ENCODE measurements at places on chromosomes 4 and X. TPM values are rescaled to one million over a fixed set of nuclear protein-coding genes. Genes with fewer than 3 reads are reported as not detected.

The LIN54 gene
- 23.9 TPM for total RNA-seq

The USP11 gene
- 50.5 TPM for total RNA-seq

The MCTS1 gene
- total RNA-seq, result 48.6 TPM

The P2RY10 gene
- not detected for total RNA-seq

The SMIM10L2A gene
- total RNA-seq, result under 0.01 TPM

The RIBC1 gene
- 0.36 TPM for total RNA-seq

The SULT1B1 gene
- total RNA-seq, result 0.18 TPM

- peaks cover 2% of the 10 kb centered on the region for H3K4me1 ChIP-seq
- no peak overlapping the region for H3K27ac ChIP-seq
- no peaks in the 10 kb centered on the region for H3K36me3 ChIP-seq
- H3K27me3 ChIP-seq, result peaks cover 36% of the 10 kb centered on the region
Measured at GRCh38 chrX:39577206-39577984, 520.4 kb downstream of the BCOR start.

- no peaks in the 10 kb centered on the region for H3K27me3 ChIP-seq
- no peak for DNase-seq
- no peak overlapping the region for H3K27ac ChIP-seq
Measured at GRCh38 chr4:132513491-132513890, 635.6 kb upstream of the PCDH10 start.

- H3K4me1 ChIP-seq, result no peaks in the 10 kb centered on the region
- H3K36me3 ChIP-seq, result no peaks in the 10 kb centered on the region
- no peak for DNase-seq
- H3K27me3 ChIP-seq, result no peaks in the 10 kb centered on the region
Measured at GRCh38 chr4:157035471-157035870, 40.5 kb upstream of the GLRB start.

- no peaks in the 10 kb centered on the region for H3K27me3 ChIP-seq
- no peak overlapping the region for H3K4me3 ChIP-seq
- no peaks in the 10 kb centered on the region for H3K36me3 ChIP-seq
- no peak overlapping the region for H3K27ac ChIP-seq
- no peaks in the 10 kb centered on the region for H3K4me1 ChIP-seq
Measured at GRCh38 chrX:65093658-65094057, 117.4 kb upstream of the ZC4H2 start.

- H3K27ac ChIP-seq, result no peak overlapping the region
- DNase-seq, result no peak
- H3K4me3 ChIP-seq, result no peak overlapping the region
- H3K4me1 ChIP-seq, result no peaks in the 10 kb centered on the region
- H3K36me3 ChIP-seq, result no peaks in the 10 kb centered on the region
- H3K27me3 ChIP-seq, result peaks cover 2% of the 10 kb centered on the region
Measured at GRCh38 chr4:99827454-99827853, 10.8 kb downstream of the DAPP1 start.

DNA sequence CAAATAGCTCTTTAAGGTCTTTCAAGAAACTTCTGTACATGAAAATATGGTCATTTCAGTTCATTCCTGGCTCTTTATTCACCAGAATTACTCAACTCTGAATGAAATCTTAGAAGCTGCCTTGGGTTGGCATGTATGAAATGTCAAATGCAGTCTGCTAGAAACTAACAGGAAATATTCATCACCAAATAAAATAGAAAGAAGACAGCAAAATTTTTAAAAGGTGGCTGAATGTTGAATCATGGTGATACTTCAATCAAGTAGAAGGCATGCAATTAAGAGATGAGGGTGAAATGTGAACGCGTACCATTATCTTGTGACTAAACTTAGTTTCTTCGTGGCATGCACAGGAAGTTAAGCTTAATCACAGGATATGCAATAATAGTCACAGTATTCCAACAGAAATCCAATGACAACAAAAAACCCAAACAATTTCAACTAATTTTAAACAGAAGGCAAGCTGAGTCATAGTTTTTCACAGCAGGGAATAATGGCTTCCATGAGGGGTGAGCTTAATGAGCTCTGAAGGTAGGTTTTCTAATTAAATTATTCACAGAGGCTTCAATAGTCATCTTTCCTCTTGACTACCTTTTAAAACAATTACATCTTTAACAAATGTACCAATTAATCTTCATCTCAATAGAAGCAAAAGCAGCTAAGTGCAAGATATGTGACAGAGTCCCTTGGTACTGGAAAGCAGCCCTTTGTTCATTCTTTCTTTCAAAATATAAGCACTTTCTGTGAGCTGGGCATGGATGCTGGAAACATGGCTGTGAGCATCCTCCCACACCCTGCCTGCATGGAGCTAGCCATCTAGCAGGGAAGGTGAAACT lies 44.5 kb downstream of the SCFD2 start:
- H3K36me3 ChIP-seq, result no peaks in the 10 kb centered on the region
- H3K27me3 ChIP-seq, result no peaks in the 10 kb centered on the region
- peak overlapping the region; percentile 98 for H3K27ac ChIP-seq
- H3K4me3 ChIP-seq, result peak overlapping the region; percentile 37
- peaks cover 8% of the 10 kb centered on the region for H3K4me1 ChIP-seq

DNA sequence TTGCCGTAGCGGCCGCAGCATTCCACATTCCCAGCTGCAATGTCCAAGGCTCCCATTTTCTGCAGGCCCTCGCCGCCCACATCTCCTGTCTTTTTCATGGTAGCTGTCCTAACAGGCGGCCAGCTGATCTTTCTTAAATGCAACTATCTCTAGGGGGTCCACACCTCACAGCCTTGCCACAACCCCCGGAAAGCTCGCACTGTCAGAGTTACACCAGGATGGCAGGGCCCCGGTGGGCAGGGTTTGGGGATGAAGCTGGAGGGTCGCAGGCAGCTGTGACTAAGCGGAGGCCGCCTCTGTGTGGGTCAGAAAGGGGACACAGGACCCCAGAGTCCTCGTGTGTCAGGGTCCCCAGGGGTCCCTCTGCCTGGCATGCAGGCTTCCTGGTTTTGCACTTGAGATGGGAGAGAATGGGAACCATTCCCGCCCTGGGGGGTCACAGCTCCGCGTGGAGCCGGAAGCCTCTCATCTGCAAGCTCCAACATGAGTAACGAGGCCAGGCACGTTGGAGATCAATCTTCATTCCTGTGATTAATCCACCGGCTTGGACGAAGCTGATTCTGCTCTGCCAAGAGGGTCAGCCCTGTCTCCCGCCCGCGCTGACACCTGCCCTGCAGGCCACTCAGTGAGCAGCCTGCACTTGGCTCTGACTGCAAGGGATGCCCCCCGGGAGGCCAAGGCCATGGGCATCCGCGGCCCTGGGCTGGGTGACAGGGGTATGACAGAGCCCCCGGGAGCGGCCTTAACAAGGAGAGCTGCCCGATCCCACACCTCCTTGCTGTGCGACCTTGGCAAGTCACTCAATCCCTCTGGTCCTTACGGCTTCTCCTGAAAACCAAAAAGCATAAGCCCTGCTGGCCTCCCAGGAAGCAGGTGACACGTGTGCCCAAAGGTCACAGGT lies 97.9 kb downstream of the ADRA2C start:
- H3K27me3 ChIP-seq, result peaks cover 56% of the 10 kb centered on the region
- no peak overlapping the region for H3K27ac ChIP-seq
- H3K4me3 ChIP-seq, result no peak overlapping the region
- H3K36me3 ChIP-seq, result no peaks in the 10 kb centered on the region
- no peaks in the 10 kb centered on the region for H3K4me1 ChIP-seq

- DNase-seq, result peak; percentile 6
- H3K36me3 ChIP-seq, result no peaks in the 10 kb centered on the region
- no peak overlapping the region for H3K27ac ChIP-seq
- no peaks in the 10 kb centered on the region for H3K4me1 ChIP-seq
- peaks cover 11% of the 10 kb centered on the region for H3K27me3 ChIP-seq
Measured at GRCh38 chrX:13597874-13598273, 28.5 kb downstream of the EGFL6 start.

GRCh38 chr4:26959654-26960047 lies 99.0 kb downstream of the STIM2 start:
- no peaks in the 10 kb centered on the region for H3K36me3 ChIP-seq
- H3K27me3 ChIP-seq, result no peaks in the 10 kb centered on the region

- no peaks in the 10 kb centered on the region for H3K36me3 ChIP-seq
- no peak overlapping the region for H3K27ac ChIP-seq
- no peak for DNase-seq
- peaks cover 7% of the 10 kb centered on the region for H3K27me3 ChIP-seq
- H3K4me3 ChIP-seq, result no peak overlapping the region
Measured at GRCh38 chrX:136475236-136475635, 12.5 kb upstream of the BRS3 start.

- H3K27me3 ChIP-seq, result no peaks in the 10 kb centered on the region
- H3K36me3 ChIP-seq, result no peaks in the 10 kb centered on the region
- DNase-seq, result no peak
- no peaks in the 10 kb centered on the region for H3K4me1 ChIP-seq
- no peak overlapping the region for H3K4me3 ChIP-seq
- H3K27ac ChIP-seq, result no peak overlapping the region
Measured at GRCh38 chr4:174810834-174811233, 18.2 kb downstream of the GLRA3 start.

GRCh38 chrX:31287861-31288260 lies 216.0 kb upstream of the FTHL17 start:
- no peak for DNase-seq
- H3K27me3 ChIP-seq, result no peaks in the 10 kb centered on the region
- no peaks in the 10 kb centered on the region for H3K4me1 ChIP-seq
- no peak overlapping the region for H3K4me3 ChIP-seq
- H3K27ac ChIP-seq, result no peak overlapping the region
- H3K36me3 ChIP-seq, result no peaks in the 10 kb centered on the region

Measured in IMR-90 (cell line).